T-helper 1 cell (primary cell): ENCODE measurements at places on chromosomes 12 and 14.

DNA sequence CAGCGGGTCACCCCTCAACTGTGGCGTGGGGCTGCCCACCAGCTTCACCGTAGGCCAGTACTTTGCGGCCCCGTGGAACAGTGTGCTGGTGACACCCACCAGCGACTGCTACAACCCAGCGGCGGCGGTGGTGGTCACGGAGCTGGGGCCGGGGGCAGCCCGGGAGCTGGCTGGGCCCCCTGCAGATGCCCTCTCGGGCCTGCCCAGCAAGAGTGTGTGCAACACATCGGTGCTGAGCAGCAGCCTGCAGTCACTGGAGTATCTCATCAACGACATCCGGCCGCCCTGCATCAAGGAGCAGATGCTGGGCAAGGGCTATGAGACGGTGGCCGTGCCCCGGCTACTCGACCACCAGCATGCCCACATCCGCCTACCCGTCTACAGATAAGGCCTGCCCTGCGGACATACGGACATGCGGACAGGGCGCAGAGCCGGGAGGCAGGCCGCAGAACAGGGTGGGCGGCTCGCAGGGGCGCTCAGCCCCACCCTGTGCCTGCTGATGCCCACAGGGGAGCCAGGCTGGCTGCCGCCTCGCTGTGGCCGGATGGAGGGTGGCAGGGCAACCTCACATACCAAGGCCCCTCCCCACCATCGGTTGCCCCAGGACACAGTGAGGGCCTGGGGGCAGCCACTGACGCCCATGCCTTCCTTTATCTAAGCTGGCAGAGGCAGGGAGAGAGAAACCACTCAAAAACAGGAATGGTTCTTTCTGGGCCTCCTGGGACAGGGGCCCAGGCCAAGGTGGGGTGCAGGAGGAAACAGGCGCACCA lies 55.5 kb downstream of the FAM222A start:
- no peak for DNase-seq

GRCh38 chr12:114673169-114673833 lies 10.7 kb downstream of the TBX3 start:
- DNase-seq = no peak

- DNase-seq = no peak
These were observed 31.5 kb downstream of the PHETA1 start for GRCh38 chr12:111337371-111337770.

GRCh38 chr14:104515811-104516780 lies 63.5 kb upstream of the C14orf180 start:
- no peak for DNase-seq

- DNase-seq = no peak
These were observed 27.4 kb upstream of the TMCC3 start for GRCh38 chr12:94677778-94678177.

GRCh38 chr12:75207338-75208083 lies 2.1 kb downstream of the KCNC2 start:
- DNase-seq = no peak

DNA sequence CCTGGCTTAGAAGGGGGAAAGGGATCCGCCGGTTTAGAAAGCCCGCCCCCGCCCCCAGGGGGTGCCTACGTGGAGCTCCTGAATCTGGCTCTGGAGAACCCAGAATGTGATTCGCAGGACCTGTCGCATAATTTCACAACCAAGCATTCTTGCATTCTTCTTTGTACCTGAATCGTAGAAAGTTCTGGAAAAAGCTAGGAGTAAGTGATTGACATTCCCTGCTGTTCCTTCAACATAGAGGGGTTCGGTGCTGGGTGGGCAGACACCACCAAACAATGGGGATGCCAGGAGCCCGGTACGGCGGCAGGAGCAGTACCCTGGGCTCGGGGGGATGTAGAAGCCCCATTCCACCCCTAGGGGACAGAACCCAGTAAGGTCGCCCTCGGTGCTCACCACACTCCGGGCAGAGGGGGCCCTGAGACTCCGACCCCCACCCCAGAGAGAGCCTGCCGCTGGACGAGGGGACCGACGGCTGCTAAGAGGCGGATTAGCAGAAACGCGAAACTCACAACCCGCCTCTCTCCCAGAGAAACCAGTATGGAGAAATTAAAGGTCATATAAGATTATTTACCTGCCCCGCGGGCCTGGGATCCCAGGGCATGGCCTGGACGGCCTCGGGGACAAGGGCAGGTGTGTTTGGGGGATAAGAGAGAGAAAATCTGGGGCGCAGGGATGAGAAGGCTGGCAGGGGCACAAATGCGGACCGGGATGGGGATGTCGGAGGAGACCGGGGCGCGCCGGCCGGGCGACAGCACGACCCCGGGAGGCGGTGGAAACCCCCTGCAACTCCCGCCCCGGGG lies 520 bp downstream of the CSRP2 start:
- no peak for DNase-seq

DNA sequence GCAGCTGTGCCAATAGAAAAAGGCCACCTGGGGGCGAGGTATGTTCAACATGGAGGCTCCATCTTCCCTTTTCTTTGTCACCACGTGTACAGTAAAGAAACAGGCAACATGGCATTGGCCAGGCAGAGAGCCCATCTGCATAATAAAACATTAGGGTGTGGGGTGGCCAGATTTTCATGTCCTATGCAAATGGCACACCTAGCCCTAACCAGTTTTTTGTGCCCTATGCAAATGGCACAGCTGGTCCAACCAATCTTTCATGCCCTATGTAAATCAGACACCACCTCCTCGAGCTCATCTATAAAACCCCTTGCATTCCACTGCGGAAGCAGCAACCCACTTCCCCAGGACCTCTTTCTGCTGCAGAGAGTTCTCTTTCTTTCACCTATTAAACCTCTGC lies 149.1 kb upstream of the RGS6 start:
- DNase-seq = no peak

- DNase-seq = no peak
These were observed 92.3 kb upstream of the BTG1 start for GRCh38 chr12:92237762-92238523.

- no peak for DNase-seq
These were observed 39.0 kb downstream of the SLCO1B1 start for GRCh38 chr12:21169878-21170472.

GRCh38 chr12:104790296-104791125 lies 167.6 kb downstream of the SLC41A2 start:
- no peak for DNase-seq

DNA sequence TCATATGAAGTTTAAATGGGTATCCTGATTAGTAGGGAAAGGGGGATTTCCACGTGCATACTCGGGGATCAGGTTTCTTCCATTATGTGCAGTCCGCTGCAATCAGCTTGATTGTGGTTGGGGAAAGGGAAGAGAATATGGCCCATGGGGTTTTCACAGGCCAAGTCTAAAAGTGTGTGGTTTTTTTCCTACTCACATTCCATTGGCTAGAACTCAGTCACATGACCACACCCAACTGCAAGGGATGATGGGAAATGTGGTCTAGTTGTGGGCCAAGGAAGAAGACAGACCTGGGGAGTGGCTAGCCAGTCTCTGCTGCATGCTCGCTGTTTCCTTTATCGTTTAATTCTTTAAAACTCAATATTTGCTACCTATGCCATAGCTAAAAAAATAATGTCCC lies 105.1 kb downstream of the PRIMA1 start:
- DNase-seq = no peak

- no peak for DNase-seq
These were observed 111.9 kb downstream of the LRFN5 start for GRCh38 chr14:41718477-41719166.

GRCh38 chr12:47219243-47219642 lies 139.5 kb upstream of the AMIGO2 start:
- no peak for DNase-seq

- no peak for DNase-seq
These were observed 475.6 kb downstream of the PDZRN4 start for GRCh38 chr12:41663598-41664265.
